AG09309 (cell line): ENCODE measurements at places on chromosomes 16 and 17.

DNA sequence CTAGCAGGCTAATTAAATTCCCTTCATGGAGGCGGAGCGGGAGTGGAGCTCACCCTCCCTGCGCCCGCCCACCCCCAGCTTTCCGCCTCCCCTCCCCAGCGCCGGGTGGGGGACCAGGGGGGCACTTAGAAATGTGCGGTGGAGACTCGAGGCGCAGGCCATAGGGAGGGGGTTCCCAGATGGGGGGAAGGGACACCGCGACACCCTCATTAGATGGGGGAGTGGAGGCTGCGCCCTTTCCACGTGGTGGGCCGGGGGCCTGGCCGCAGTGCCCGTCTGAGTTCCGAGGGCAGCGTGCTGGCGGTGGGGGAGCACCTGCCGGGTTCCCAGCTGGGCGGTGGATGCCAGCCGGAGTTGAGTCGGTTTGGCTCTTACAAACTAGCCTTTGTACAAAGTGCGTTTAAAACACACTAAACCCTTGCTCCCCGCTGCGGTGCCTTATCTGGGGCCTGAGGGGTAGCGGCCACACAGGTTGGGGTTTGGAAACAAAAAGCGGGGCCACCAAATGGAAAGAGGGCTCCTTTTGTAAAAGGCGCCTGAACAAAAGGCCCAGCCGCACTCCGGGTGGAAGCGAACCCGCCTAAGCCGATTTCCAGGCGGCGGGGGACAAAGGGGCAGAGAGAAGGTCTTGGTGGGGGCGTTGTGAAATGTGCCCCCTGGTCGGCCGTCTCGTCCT, 1.4 kb downstream of the GSE1 start:
- no peak for DNase-seq

- DNase-seq: no peak
Observed at GRCh38 chr16:6363396-6363795, 969.2 kb upstream of the RBFOX1 start.

DNA sequence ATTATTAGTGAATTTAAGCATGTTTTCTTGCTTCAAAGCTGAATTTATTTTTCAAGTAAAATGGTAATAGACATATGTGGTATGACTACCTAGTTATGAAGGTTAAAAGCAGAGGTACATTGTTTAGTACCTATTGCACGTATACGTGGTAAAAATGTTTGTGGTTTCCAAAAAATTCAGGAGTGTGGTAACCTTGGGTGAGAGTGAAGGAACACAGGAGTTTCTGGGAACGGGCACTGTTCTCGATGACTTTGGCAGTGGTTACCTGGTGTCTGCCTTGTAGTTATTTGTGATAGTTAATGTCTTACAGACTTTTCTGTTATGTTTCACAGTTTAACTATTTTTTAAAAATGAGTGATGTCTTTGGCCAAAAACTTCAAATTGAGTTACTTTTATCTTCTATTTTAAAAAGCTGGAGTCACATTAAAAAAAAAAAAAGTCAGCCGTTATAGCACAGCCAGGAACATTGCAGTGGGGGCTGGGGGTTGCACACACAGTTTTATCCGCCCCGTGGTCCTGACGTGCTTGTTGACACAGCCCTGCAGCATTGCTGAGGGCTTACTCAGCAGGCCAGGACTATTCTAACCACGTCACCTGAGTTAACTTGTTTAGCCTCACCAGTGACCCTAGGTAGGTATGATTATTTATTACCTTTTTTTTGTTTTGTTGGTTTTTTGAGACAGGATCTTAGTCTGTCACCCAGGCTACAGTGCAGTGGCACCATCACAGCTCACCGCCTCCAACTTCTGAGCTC, 10.9 kb downstream of the JPT2 start:
- DNase-seq: no peak

- no peak for DNase-seq
Observed at GRCh38 chr17:27346228-27346899, 52.5 kb downstream of the WSB1 start.

GRCh38 chr17:48429638-48430586, at the start of gene SKAP1:
Gene SKAP1, minus strand, starts transcription at chr17:48430214.
- DNase-seq: no peak

DNA sequence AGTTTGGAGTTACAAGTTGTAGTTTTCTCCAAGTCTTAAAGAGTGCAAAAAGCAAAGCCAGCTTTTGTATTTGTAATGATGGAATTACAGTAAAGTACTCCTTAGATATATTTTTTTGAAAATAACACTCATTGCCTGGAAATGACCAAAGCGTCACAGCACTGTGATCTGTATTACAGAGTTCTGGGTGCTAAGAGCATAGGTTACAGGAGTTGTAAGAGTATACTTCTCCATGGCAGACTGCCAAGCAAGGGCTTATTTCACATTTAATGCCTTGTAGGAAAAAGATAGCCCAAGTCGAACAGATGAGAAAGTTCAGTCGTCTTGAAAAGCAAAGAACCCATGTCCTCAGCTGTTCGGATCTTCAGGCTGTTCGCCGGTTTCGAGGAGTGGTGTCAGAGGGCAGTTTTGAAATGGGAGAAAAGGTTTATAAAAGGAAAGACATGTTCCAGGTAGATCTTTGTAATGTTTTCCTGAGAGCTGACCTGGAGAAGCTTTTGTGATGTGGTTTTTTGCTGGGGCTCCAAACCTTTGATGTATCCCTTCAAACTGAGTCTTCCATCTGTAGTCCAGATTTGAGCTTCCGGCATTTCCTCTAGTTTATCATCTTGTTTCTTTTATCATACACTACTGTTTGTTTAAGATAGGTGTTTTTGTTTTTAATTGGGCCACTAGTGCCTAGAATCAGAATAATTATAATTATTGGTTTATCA, 41.3 kb downstream of the ERCC4 start:
- no peak for DNase-seq

DNA sequence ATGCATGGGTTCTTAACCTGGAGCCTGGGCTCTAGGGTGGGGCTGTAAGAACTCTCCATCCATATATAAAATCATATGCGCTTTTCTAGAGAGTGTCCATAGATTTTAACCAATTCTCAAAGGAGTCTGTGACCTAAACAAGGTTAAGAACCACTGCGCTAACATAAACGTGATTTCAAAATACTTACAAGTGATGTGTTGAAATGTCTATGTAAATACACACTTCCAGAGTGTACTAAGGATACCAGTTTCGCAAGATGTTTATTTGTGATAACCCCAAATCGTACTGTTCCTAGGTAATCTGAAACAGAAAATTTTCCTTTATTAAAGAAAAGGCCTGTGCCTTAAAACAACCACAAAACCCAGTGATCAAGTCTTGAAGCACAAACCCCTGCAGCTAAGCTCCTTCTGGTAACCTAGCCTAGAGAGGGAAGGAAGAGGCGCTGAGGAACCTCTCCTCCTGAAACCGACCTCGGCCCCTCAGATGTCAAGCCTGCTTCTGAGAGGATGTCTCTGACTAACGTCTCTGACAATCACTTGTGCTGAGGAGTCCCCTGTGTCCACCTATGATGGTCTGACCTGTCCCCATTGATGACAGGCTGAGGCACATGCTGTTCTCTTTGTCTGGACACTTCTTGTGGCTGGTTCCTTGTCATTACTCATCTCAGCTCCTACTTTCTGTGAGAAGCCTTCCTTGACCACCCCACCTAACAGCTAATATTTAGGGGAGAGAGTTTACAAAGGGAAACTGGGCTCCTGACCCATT, 32.2 kb downstream of the SNN start:
- no peak for DNase-seq

- DNase-seq: no peak
Observed at GRCh38 chr17:39547713-39548478, 59.8 kb downstream of the NEUROD2 start.

DNA sequence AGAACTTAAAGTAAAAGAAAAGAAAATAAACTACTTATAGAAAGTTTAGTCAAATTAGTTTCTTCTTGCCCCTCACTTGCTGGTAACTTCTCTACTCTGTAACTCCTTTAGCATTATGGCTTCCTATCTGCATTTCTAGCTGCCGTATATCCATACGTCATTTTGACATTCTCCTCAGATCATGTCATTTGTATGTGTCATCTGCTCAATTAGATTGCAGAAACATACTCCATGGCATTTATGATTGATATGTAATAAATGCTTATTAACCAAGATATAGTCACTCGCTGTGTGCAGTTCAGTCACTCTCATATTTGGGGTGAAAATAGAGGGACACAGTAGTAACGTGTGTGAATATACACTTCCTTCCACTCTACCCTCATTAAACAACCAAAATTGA, 103.4 kb downstream of the ZNF18 start:
- DNase-seq: no peak

DNA sequence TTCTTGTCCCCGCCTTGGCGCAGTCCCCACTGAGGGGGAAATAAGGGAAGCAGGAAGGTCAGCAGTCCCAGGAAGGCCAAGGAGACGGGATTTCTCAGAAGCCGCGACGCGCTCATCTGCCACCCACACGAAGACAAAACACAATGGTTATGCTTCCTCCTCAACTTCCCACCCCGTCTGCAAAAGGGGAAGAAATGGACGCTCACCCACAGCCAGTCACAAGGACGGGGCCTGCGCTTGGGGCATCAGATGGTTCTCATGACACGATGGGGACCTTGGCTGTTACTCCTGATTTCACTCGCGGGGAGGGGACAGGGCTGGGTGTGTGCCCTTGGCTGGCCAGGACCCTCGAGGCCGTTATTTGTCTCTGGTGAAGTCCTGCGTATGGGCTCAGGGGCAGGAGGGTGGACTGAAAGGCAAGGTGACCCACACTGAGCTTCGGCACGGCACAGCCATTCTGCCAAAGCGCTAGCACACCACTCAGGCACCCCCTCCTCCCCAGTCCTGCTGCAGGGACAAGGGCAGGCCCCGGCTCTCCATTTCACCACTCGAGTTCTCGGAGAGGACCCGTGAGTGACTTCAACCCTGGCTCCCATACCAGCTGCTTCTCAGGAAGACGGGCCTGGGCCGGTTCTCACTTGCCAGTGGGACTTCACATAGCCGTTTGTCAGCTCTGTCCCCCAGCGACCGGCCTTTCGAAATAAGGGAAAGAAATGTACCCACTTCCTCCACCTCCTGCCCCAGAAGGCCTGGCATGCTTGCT, 84.5 kb downstream of the ABR start:
- DNase-seq: no peak

- DNase-seq: peak; percentile 94
Observed at GRCh38 chr16:86466696-86467406, 43.5 kb upstream of the FOXF1 start.

DNA sequence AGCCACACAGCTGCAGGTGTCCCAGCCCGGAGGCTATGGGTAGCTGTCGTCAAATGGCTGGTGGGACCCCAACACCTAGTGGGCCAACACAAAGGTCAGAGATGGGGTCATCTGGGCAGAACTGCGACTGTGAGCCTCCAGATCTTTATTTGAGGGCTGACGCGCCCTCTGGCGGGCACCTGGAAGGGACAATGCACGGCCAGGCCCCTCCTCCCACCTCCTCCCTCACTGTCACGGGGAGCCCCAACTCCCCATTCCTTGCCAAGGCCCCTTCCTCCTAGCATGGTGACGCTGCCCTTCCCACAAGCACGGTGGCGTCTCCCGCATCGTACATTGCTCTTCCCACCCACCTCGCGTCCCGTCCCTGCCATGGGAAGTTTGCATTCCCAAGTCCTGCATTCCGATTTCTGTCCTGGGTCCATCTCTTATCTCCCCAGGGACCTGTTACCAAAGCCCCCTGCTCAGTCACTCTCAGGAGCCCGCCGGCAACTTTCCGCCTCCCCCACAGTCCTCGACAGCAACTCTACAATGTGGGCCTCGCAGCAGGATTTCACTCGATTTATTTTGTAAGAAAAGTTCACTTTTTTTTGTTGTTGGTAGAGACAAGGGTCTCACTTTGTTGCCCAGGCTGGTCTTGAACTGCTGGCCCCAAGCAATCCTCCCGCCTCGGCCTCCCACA, 1.0 kb downstream of the TLE7 start:
- no peak for DNase-seq

- no peak for DNase-seq
Observed at GRCh38 chr16:50338371-50339231, 30.2 kb downstream of the BRD7 start.

- no peak for DNase-seq
Observed at GRCh38 chr16:88678224-88678979, 7.9 kb downstream of the SNAI3 start.

DNA sequence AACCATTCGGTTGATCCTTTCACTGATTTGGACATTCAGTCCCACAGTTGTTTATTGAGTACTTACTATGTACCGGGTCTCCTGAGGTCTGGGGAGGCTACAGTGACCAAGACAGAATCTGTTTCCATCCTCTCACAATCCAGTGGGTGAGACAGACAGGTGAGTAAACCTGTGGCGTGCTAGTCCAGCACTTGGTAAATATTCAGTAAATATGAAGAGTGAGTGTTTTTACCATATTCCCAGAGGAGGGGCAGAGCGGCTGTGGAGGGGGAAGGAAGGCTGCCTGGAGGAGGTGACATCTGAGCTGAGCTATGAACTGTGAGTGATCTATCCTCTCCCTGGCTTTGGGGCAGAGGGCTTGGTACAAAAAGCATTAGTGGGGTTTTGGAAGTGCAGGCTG, 31.4 kb downstream of the CCR7 start:
- no peak for DNase-seq

DNA sequence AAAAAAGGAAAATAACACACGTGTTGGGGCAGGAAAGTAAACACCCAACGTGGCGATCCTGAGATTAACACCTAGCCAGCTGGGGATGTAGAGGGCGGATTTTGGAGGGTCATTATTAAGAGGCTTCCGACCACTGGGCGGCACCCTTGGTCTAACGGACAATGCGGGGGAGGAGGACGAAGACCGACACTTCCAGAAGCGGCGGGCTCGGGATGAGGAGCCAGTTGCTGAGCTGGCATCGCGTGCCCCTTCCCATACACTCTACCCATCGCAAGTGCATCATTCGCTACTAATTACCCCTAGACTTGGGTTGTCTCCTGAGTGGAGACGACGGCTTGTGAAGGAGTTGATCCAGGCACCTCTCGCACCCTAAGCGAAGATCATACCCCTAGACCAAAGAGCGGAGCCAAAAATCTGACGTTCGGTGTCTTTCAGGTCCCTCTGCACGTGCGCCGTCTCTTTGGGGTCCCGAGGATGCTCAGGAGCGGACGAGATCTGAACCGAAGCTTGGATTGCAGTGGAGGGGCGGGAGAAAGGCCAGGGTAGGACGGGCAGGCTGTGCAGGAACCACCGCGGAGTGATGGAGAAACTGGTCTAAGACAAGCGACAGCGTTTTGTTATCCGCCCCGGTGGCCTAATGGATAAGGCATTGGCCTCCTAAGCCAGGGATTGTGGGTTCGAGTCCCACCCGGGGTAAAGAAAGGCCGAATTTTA, 17.6 kb downstream of the ZNF213 start:
- peak; percentile 62 for DNase-seq

- peak; percentile 39 for DNase-seq
Observed at GRCh38 chr17:17641621-17642409, 39.4 kb upstream of the RAI1 start.

DNA sequence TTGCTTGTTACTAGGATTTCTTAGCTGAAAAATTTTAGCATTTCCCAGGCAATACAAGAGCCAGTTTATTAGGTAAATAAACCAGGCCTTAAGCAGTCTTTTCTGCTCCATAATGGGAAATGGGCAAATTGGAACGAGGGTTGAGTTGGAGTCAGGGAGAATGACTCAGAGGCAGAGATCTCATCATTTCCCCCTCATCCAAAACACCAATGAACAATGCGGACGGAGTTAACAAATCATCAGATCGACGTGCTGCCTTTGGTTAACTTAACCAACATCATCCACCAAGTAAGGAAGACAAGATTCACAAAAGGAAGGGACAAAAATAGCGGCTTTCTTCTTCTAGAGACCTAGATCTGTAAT, 243.5 kb downstream of the STX8 start:
- DNase-seq: no peak
